Activated T-helper 1 cell treated with anti-CD3 and anti-CD28 coated beads, Interleukin-2, amount 50 U/mL, for 16 hours (primary cell): ENCODE measurements at places on chromosomes 16 and 17.

DNA sequence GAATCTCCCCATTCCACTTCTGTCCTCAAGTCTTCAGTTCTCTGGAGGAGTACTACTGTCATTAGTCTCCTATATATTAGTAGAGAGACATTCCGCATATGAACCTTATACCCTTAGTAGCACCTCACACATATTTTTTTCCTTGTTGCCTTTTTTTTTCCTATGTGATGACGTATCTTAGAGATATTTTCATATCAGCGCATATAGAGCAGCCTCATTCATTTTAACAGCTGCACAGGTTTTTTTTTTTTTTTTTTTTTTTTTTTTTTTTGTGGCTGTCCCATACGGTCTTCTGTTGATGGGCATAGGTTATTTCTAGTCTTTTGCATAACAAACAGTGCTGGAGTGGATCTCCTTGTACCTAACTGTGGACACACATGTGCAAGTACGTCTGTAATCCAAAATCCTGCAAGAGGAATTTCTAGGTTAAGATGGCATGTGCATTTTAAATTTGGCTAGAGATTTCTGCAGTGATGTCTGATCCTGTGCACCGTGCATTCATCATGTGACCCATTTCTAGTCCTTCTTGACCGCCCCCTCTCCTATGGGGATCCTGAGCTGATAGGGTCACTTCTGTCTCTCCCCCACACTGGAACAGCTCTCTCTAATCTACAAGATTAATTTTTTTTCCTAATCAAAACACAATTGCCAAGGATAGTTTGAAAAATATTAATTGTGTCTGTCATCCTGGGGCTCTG is 64.8 kb downstream of the PRKCB start:
- no peak for DNase-seq

GRCh38 chr16:30166202-30166902 is 17.1 kb upstream of the CORO1A start:
- no peak for DNase-seq

DNA sequence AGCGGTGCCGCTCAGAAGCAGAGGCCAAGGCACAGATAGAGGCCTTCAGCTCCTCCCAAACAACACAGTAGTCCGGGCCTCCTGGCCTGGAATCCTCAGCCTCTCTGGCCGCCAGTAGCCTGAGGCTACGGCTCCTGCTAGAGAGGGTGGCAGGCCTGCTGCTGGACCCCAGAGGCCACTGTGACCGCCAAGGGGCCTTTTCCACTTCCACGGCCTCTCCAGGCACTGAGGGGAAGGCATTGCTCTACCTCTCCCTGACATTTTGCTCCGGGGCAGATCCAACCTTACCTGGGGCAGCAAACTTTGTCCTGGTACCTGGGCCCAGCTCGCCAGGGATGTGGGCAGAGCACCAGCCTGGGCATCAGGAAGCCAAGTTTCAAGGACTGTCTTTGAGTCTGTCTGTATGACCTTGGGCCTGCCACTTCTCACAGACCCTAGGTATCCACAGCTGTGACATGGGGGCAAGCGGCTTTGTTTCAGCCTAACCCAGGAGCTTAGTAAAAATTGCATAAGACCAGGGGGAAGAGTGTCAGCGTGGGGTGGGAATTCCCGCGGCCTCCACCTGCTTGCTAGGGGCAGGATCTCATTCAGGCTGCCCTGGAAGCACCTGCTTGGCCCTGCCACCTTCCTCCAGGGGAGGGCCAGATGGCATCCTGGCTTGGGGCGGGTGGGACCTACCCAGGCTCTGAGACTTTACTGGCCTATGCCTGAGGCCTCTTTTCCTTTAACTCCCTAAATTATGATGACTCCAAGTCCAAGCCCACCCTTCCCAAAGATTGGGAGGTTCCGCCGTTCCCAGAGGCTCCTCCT is 33.2 kb downstream of the ADGRG5 start:
- DNase-seq, result no peak

GRCh38 chr17:48611681-48612455 is 1.1 kb upstream of the HOXB7 start:
- no peak for DNase-seq

GRCh38 chr17:48992444-48992843 is 4.7 kb upstream of the IGF2BP1 start:
- DNase-seq, result no peak

GRCh38 chr16:48354877-48355855 is 30.0 kb downstream of the SIAH1 start:
- DNase-seq, result no peak
